ENCODE measurements at places on chromosomes 11 and 22. TPM values are rescaled to one million over a fixed set of nuclear protein-coding genes. Genes with fewer than 3 reads are reported as not detected.
A peak's percentile ranks its signal among the peaks of the same experiment; 100 is the strongest.

The TTC36 gene
- 0.27 TPM for total RNA-seq

The RFPL3 gene
- not detected for total RNA-seq

The BCO2 gene
- total RNA-seq, result 0.56 TPM

The ACCSL gene
- total RNA-seq, result not detected

The GGTLC3 gene
- total RNA-seq, result not detected

The FIBIN gene
- not detected for total RNA-seq

The ACTN3 gene
- total RNA-seq, result 0.36 TPM

DNA sequence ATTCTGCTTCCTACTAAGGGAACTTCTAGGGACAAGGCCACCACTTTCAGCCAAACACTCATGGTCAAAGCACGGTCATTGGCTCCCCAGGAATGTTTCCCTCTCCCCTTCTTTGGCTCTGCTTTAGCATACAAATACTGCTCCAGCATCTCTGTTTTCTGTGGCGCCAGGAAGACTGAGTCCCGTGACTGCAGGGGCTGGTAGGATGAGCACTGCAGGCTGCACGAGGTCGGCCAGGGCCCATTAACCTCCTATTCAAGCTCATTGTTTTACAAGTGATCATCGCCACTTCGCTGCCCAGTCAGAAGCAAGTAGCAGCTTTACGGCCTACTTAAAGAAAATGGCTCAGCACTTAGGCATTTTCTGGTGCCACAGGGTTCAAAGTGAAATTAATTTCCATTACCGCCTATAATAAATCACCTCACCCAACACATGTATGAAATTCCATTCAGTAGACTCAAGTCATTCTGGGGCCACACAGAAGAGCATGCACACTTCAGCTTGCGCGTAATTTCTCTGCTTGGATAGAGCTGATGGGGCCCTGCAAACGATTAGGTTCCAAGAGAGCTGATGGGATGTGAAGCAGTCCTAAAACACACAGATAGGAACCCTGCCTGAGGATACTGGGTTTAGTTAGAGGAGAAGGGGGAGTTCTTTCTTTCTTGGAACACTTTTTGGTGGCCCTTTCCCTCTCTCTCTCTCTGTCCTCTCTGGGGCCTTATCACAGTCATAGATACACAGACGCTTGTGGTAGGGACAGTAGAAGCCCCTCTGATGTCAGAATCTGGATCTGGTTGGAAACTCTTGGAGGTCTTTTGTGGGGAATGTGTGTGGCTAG, 173.7 kb downstream of the KIF18A start:
- DNase-seq, result no peak

GRCh38 chr11:120564573-120565311, 53.2 kb downstream of the GRIK4 start:
- peak; percentile 49 for DNase-seq

- DNase-seq, result no peak
These were observed 4.3 kb upstream of the PNPLA3 start for GRCh38 chr22:43919106-43919973.

DNA sequence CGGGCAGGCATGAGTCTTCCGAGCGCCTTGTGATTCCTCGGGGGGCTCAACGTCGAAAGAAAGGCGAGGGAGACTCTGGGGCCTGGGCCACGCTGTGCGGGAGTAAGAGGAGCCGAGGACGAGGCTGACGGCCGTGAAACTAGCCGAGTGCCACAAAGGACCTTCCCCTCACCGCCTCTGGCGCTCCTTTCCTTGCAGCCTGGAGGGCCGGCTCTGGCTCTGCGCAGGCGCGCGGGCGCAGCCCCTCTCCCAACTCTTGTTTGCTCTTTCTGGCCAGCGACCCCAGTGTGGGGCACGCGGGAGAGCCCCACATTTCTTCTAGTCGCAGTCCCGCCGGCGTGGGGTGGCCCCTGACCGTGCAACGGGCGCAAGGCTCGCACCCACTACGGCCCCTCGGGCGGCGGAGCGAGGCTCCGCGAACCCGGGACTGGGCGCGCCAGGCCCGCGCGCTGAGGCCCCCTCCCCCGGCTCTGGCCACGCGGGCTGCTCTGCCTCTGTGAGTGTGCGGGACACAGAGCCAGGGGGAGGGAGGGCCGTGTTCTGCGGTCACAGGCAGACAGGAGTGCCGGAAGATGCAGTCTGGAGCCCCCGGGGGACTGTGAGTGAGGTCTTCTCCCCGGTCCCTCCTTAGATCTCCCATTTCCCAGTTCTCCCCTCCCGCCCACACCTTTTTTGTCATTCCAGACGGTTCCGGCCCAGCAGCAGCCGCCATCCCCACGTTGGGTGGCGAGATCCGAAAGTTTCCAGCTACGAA, 1.0 kb upstream of the TOB2 start:
- no peak for DNase-seq

- no peak for DNase-seq
These were observed 6.2 kb upstream of the NEAT1 start for GRCh38 chr11:65416341-65416824.

DNA sequence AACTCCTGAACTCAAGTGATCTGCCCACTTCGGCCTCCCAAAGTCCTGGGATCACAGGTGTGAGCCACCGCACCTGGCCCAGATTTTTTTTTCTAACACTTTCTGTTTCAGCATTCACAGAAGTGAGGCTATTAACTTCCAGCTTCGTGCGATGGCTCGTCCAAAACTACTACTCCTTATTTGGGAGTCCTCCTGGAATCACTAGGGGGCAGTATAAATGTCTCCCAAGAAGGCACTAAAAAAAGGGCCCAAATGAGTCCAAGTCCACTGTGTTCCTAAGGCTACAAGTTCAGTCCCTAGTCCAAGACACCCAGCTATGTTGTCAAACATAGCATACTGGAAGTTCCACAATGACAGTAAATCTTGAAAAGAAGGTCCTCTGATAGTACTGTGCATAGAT, 63.2 kb upstream of the BIRC3 start:
- no peak for DNase-seq

- no peak for DNase-seq
These were observed 137.5 kb downstream of the LDLRAD3 start for GRCh38 chr11:36081274-36081945.

DNA sequence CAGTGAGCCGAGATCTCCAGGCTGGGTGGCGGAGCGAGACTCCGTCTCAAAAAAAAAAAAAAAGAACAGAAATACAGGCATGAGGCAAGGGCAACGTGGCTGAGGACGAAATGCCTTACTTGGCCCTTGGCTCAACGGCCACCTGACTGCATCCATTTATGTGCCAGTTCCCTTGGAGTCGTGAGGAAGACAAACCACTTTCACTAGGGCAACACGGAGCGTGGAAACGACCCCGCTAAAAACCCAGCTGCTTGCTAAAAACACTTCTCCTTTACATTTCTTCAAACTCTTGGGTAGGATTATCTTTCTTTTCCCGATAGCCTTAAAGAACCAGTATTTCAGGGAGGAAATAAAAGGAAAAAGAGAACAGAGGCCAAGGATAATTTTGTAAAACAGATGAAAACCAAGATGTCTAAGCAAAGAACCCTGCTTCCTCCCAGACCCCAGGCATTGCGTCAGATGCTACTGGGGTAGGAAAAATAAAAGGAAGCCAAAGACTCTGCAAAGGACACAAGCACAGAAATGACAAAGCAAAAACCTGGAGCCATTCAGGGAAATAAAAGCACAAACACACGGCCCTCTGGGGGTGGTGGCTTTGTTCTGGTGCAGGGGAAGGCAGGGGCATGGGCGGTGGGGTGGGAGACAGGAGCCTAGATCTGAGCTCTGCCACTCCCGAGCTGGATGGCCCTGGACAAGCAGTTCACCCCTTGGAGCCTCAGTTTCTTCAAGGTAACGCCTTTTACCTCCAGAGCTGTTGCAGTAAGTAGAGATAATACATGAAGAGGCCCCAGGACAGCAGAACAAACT, 37.0 kb downstream of the PC start:
- no peak for DNase-seq

- no peak for DNase-seq
These were observed 2.8 kb downstream of the SIPA1 start for GRCh38 chr11:65640483-65641296.

DNA sequence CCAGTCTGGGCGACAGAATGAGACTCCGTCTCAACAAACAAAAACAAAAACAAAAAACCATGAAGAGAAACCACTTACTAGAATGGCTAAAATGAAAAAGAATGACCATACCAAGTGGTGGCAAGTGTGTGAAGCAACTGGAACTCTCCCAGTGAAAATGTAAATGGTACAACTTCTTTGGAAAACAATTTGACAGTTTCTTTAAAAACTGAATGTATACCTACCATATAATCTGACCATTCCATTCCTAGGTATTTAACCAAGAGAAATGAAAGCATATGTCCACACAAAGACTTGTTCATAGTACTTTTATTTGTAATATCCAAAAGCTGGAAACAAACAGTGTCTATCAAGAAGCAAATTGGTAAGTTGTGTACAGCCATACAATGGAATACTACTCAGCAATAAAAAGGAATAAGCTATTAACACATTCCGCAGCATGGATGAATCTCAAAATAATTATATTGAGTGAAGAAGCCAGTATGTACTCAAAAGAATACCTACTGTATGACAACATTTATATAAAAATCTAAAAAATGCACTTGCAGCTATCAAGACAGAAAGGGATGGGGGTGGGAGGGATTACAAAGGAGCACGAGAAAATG, 27.7 kb downstream of the DGCR2 start:
- DNase-seq, result no peak

DNA sequence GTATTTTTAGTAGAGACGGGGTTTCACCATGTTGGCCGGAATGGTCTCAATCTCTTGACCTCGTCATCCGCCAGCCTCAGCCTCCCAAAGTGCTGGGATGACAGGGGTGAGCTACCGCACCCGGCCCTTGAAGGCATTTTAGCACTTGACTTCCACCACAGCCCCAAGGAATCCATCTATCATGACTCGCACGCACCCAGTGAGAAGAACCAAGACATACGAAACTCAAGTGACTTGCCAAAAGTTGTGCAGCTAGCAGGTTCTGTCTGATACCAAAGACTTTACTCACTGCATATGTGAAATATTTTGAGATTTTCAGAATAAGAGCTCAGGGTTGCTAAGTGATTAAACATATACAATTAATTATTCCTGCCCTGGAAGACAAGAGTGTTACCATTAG, 21.0 kb downstream of the FLI1 start:
- DNase-seq, result no peak

DNA sequence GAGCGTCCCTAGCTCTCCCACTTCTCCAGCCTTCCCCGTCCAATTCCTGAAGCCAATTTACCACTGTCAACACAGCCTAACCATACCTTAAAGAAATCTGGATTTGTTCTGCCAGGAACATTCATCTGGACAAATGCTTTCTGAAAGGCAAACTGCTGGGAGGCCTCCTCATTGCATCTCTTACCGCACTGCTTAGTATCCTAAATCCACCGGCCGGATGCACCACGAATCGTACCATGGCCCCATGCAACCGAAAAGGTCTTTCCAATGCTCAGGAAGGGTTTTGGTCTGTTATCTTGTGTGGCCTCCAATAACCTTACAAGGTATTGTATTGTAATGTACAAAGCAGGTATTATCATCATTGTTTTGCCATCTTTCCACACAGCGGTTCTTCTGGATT, 57.6 kb downstream of the MYH9 start:
- no peak for DNase-seq

DNA sequence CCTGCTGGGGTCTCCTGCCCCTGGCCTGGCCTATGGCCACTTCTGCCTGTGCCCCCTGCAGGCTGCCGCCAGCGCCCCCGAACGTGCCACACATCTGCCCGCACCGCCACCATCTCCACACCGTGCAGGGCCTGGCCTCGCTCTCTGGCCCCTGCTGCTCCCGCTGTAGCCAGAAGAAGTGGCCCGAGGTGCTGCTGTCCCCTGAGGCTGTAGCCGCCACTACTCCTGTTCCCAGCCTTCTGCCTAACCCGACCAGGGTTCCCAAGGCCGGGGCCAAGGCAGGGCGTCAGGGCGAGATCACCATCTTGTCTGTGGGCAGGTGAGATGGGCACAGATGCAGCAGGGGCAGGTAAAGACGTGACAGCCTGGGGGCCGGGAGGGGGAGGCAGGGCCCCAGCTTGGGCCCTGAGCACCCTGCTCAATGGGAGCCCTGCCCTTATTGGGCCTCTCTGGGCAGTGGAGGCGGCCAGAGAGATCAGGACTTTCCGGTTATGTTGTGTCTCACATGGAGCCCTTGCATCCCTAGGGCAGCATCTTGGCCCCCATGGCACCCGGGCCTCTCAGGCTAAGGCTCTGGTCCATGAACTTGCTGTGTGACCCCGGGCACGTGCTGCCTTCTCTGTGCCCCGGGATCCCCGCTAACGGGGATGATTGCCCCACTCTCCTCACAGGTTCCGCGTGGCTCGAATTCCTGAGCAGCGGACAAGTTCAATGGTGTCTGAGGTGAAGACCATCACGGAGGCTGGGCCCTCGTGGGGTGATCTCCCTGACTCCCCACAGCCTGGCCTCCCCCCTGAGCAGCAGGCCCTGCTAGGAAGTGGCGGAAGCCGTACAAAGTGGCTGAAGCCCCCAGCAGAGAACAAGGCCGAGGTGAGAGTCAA, 18.5 kb downstream of the RELT start:
- no peak for DNase-seq

DNA sequence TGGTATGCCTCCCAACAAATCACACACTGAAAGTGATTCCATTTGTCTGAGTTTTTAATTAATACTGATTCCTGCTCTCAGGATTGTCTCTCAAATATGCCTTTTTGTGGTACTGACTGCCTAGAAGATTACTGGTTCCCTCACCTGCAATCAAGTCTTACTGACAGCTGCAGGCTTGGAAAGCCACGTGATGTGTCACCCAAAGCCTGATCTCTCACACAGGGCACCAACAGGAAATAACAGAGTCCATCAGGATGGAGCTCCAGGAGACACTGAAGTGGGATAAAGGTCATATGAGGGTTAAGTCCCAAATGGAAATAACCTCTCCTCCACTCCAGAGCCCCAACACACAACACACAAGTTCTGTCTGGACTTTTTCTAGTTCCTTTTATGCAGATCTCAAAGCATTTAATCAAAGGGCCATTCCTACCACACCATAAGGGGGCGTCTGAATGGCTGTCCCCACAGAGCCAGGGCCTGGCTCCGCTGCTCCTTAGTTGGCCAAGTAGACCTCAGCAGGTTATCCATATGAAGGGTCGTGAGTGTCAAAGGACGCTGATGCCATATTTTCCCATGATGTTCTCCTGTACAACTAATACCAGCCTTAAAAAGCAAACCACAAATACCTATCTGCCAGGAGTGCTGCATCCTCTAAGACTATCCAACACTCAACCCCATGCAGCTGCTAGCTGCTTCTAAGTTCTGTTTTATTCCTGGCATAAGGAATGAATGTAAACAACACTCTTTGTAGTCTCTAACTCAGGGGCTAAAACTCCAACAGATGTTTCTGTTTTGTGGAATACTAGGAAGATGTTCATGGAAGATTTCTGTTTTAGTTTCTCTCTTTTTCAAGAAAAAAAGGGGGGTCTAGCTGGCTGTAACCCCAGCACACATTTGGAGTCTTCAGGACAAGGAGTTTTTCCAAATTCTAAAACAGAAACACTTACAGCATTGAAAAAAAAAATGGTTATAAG, 13.0 kb downstream of the SCUBE2 start:
- no peak for DNase-seq

- DNase-seq, result no peak
These were observed 87.6 kb downstream of the ST3GAL4 start for GRCh38 chr11:126443120-126443519.

Measured in GM12878 (cell line).